Endothelial cell (in vitro differentiated cells): ENCODE measurements at places on chromosomes 11 and 22. TPM values are rescaled to one million over a fixed set of nuclear protein-coding genes. Genes with fewer than 3 reads are reported as not detected.

DNA sequence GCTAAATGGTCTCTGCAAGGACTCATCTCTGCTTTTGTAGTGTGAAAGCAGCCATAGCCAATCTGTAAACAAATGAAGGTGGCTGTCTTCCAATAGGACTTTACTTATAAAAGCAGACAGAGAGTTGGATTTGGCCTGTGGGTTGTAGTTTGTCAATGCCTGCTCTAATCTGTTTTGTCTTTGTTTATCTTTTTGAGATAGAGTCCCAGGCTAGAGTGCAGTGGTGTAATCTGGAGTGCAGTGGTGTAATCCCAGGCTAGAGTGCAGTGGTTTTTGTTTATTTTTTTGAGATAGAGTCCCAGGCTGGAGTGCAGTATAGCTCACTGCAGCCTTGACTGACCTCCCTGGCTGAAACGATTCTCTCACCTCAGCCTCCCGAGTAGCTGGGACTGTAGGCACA is 8.6 kb downstream of the PPP6R3 start:
- DNase-seq, result no peak

GRCh38 chr11:123707606-123708205 is 33.8 kb downstream of the ZNF202 start:
- DNase-seq, result peak; percentile 73

- no peak for DNase-seq
These were observed 532.9 kb downstream of the TBC1D22A start for GRCh38 chr22:47295226-47295901.

DNA sequence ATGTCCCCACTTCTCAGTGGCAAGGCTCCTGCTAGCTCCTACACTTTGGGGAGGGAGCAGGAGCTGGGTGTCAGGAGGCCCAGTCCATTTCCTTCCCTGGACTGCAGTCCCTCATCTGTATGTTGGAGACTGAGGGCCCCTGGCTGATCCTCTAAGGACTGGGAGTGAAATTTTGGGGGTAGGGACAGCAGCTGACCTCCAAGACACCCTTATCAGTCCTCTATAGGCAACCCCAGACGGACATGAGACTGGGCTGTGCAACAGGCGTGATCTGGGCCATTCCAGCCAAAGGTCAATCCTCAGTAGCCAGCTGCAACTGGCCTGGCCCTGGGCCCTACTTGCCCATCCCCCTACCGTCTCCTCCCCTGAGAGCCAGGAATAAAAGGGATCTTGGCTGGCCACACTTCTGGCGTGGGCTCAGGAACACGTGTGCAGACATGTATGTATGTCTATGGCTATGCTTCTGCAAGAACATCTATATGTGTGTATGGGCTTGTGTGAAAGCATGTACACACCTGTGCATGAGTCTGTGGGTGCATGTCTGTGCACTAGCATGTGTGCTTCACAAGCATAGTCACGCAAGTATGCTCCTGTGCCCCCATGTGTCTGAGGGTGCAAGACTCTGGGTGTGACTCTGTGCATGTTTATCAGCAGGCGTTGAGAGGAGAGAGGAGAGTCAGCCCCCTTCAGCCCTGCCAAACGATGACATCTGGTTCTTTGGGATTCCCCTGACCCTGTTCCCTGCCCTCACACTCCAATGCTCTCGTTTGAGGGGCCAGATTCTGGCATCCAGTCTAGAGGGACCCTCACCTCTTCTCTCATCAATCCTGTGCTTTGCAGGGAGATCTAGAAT is 24.6 kb upstream of the DGAT2 start:
- DNase-seq, result no peak

DNA sequence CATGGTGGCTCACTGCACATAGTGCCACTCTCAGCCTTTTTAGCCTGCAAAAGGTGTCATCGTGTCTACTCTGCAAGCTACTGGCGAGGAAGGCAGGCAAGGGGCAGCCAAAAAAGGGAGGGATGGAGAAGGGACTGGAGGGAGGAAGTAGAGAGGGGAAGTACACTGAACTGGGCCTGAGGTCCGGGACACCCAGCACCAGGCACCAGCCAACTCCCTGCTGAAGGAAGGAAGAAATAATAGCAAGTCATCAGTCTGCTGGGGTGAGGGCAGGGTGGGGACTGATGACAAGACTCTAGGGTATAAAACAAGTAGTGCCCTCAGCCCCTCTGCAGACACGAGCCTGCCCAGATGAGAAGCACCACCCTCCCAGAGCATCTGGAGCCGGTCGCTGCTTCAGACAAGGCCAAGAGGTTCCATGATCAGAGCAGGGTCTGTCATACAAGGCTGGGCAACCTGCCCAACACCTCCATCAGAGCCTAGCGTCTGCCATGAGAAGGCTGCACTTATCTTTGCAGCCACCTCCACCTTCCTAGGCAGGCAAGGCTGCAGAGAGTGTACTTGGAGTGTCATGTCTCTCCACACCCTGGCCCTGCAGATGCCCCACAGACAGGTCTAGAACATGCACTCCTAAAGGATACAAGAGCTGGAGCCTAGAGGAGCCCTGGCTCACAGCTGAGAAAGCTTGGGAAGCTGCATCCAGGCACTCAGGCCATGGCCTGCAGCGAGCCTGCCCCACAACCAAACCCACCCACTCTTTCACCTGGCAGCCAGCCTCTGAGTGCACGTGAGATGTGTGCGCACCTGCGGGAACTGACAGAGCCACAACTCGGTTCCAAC is 9.0 kb upstream of the COMT start:
- DNase-seq, result no peak

DNA sequence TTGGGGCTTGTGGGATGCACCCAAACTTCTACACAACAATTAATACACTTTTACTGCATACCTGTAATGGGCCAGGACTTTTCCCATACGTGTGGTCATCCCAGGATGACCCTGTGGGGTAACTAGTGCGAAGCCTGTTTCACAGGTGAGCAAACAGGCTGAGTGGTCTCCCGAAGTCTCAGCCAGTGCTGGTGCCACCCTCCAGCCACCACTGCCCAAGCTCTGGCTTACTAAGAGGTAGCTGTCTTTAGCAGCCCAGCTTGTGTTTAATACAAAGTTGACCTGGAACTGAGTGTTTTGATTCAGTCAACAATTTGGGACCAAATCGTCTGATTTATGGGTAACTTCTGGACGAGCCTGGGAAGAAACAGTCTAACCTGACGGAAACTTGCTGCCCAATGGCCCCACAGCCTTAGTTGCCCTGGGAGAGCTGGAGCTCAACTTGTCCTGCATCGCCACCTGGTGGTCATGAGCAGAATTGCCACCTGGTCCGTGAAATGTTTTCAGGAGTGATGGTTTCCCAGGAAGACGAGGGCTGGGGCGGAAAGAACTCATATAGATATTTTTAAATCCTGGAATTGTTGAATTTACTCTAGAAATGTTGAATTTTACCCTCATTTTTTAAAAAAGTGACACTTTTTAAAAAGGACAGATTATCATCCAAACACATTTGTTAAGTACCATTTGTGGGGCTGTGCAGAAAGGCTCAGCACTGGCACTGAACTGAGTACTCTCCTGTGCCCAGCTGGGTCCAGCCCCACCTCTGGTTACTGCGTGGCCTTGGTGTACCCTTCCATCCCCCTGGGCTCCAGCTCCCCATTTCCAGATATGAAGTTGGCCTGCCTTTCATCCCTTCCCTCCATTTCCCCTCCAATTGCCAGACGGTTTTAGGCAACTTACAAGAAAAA is 95.5 kb upstream of the PARVA start:
- DNase-seq, result peak; percentile 88

- peak; percentile 18 for DNase-seq
These were observed 1.3 kb downstream of the ACR start for GRCh38 chr22:50739279-50739691.

The GLYATL1 gene
- 2.0 TPM for total RNA-seq

The CYP2D6 gene
- total RNA-seq, result 3.2 TPM
